Activated naive CD8-positive, alpha-beta T cell treated with anti-CD3 and anti-CD28 coated beads for 36 hours (primary cell): ENCODE measurements at places on chromosomes 4 and X. TPM values are rescaled to one million over a fixed set of nuclear protein-coding genes. Genes with fewer than 3 reads are reported as not detected.

Gene TMPRSS11A
- not detected for total RNA-seq

DNA sequence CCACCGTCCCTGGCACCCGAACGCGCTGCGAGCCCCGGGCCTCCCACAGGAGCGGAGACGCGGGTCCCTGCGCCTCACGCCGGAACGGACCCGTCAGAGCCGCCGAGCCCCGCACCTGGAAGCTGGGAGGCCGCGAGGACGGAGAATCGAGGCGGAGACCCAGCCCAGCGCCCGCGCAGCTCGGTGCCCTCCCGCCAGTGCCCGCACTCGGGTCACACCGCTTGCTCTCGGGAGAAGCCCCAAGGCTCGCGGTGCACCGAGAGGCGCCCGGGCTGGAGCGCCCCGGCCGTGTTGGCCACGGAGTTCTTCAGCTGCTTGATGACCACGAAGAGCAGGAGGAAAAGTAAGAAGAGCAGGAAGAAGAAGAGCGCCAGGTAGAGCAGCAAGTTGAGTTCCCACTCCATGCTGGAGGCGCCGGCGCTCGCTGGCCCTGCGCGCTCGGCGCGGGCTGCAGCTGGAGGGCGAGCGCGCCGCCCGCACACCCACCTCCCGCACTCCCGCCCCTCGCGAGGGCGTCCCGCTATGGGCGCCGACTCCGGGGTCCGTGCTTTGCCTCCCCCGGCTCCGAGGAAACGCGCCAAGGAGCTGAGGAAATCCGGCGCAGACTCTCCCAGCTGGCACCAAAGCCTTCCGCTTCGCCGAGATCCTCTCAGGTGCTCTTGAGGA lies at the start of gene SMIM43:
Gene SMIM43 (minus strand): TSS at position 463 of the 666 bp plus-strand sequence. CDS start 59 bp downstream, at position 404.
- H3K4me3 ChIP-seq: peak within 1 kb of the TSS; percentile 69
- no peak within 1 kb of the TSS for H3K27ac ChIP-seq
- H3K36me3 ChIP-seq: no peaks in the 10 kb centered on the region
- peaks cover 73% of the 10 kb centered on the region for H3K27me3 ChIP-seq
- peak; percentile 14 for DNase-seq

Gene CSAG3
- not detected for total RNA-seq

GRCh38 chr4:76965866-76966579 lies 16.5 kb downstream of the SEPTIN11 start:
- H3K27me3 ChIP-seq: no peaks in the 10 kb centered on the region
- H3K27ac ChIP-seq: no peak overlapping the region
- peaks cover 20% of the 10 kb centered on the region for H3K4me1 ChIP-seq
- no peak overlapping the region for H3K4me3 ChIP-seq

Gene DIPK2B
- total RNA-seq: not detected

Gene EBP
- total RNA-seq: 165 TPM

DNA sequence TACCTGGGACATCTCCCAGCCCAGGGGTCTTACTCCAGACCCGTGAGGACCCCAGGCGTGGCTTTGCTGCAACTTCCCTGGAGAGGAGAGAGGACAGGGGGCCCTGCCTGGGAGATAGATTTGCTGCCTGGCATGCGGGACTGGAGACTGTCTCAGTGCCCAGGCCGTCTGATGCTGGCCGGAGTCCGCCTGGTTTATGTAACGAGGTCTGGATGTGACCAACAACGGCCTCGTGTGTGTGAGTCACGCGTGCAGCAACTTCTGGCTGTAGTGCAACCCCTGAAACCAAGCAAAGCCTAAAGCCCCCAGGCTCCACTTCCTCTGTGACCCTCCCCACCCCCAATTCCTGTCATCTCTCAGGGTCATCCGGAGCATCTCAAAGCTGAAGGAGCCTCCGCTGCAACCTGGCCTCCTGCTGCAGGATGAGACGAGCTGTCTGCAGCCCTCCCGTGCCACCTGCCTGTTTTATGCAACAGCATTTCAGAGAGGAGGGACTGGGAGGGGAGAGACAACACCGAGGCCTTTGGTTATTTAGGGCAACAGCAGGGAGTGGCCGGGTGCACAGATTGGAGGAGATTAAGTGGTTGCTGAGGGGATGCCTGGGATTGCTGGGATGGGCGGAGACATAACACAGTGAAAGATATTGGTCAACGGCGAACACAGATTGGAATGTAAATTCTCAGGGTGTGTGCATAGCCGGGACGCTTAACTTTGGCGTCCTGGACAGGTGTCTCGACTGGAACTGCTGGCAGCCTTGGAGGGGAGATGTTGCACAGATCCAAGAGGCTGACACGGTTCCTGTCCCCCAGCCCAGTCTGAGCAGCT lies 16.0 kb downstream of the XG start:
- no peak overlapping the region for H3K27ac ChIP-seq
- peaks cover 5% of the 10 kb centered on the region for H3K4me1 ChIP-seq
- DNase-seq: no peak
- H3K4me3 ChIP-seq: no peak overlapping the region
- peaks cover 4% of the 10 kb centered on the region for H3K27me3 ChIP-seq

Gene POF1B
- not detected for total RNA-seq

GRCh38 chr4:160423879-160424451 lies 1321.1 kb downstream of the RAPGEF2 start:
- H3K27ac ChIP-seq: no peak overlapping the region
- no peaks in the 10 kb centered on the region for H3K4me1 ChIP-seq
- no peaks in the 10 kb centered on the region for H3K36me3 ChIP-seq
- H3K27me3 ChIP-seq: no peaks in the 10 kb centered on the region

Gene RHOXF1
- not detected for total RNA-seq

DNA sequence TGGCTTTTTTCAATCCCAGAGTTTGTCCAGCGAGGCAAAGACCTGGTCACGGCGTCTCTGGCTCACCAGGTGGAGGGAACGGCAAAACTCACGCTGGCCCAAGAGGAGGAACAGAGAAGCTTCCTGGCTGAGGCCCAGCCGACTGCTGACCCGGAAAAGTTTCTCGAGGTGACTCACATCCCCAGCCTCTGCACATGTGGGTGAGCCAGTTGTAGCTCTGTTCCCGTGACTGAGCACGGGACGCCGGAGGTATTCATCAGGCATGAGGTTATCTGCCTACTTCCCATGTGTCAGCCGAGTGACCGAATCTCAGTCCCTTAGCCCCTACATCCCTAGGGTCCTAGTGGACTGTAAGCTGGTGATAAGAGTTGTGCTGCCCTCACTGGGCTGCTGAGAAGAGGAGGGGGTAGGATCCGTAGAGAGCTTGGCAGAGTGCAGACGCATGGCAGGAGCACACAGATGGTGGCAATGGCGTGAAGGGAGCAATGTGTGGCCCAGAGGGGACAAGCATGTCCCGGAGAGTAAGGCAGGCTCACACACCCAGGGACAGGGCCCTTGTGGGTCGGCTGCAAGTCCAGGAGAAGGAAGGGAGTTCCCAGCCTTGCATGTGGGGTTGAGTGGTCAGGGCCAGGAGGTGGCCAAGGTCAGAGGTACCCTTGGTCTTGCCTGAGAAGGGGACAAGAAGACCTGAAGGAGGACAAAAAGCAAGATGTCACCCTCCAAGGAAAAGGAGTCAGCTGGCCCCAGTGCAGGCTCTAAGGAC lies 42.9 kb downstream of the EVC start:
- H3K27me3 ChIP-seq: no peaks in the 10 kb centered on the region
- H3K36me3 ChIP-seq: no peaks in the 10 kb centered on the region
- no peak overlapping the region for H3K27ac ChIP-seq
- H3K4me1 ChIP-seq: peaks cover 3% of the 10 kb centered on the region

DNA sequence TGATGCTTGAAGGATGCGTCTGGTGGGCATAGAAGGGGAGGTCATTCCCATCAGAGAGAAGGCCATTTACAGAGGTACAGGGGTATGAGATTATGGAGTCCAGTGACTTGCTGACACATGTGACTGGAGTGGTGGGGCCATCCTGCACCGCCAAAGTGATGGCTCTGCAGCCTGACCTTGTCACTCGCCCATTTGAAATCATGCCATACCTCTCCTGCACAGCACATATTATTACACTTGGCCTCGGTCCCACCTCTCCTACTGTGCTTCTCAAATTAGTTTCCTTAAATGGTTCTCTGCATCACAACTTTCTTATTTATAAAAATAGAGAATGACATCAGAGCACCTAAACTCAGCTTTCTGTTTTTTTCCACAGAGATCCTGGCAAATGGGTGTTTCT lies 60.7 kb upstream of the HAND2 start:
- no peak for DNase-seq
- no peaks in the 10 kb centered on the region for H3K36me3 ChIP-seq
- no peak overlapping the region for H3K27ac ChIP-seq
- H3K4me1 ChIP-seq: no peaks in the 10 kb centered on the region
- H3K27me3 ChIP-seq: peaks cover 18% of the 10 kb centered on the region

GRCh38 chr4:113476800-113477199 lies 284.7 kb downstream of the CAMK2D start:
- H3K4me3 ChIP-seq: no peak overlapping the region
- H3K27ac ChIP-seq: peak overlapping the region; percentile 75

DNA sequence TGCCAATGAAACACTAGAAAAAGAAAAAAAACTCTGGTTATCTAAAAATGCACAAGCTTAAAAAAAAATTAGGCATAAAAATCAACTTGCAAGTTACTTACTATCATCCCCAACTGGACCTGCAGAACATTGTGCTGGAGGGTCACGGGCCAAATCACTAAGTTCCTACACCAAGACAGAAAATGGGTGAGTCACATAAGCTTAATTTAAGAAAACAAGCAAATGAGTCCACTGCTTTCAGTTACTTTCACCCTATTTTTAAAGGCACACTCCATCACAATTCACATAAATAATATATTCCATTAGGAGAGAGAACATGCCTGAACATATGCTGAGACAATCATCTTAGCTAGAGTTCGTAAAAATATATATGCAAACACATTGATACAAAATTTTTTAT lies 17.7 kb downstream of the UBE2D3 start:
- no peaks in the 10 kb centered on the region for H3K27me3 ChIP-seq
- peak overlapping the region; percentile 84 for H3K27ac ChIP-seq
- no peak overlapping the region for H3K4me3 ChIP-seq
- peaks cover 70% of the 10 kb centered on the region for H3K36me3 ChIP-seq

DNA sequence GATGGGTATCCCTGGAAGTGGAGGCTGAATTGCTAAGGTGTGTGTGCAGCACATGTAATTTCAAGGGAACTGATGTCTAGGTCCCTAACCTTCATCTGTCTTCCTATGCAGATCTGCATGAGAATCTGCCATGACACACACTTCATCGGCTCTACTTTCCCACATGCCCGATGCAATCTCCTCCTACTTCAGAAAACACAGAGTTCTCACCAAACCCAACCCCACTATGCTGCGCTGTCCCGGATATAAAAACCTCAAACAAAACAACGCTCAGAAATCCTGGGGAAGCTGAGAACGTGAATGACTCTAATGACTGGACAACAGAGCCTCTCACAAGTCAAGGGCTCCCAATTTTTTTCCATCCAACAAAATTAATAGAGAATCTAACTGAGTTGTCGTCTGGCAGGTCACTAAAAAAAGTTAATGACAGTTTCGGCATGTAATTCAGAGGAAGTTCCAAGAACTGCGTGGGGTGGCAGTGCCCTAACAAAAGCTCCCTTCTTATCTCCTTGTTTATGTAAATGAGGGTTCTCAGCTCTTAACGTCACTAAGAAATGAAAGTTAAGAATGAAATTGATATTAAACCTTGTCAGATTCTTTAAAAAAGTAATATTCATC lies 39.0 kb downstream of the STX18 start:
- peaks cover 5% of the 10 kb centered on the region for H3K36me3 ChIP-seq
- no peaks in the 10 kb centered on the region for H3K27me3 ChIP-seq
- H3K4me3 ChIP-seq: peak overlapping the region; percentile 73
- peak; percentile 11 for DNase-seq
- H3K4me1 ChIP-seq: peaks cover 25% of the 10 kb centered on the region
- H3K27ac ChIP-seq: peak overlapping the region; percentile 46

DNA sequence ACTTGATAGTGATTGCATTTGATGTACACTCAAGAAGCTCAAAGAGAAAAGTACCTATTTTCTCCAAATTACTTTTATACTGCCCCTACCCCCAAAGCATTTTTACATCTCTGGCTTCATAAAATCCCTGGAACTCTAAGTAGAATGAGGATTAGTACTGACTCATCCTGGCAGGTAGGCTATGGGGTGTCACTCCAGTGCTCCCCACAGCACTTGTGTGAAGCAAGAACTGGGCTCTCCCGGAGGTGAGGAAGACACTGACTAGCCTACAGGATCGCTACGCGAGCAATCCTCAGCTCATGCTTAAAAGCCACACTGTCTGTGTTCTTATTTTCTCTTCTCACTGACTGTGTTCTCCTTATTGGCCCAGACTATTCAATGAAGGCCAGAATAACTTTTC lies 90.4 kb upstream of the NDP start:
- H3K36me3 ChIP-seq: no peaks in the 10 kb centered on the region
- DNase-seq: no peak
- H3K4me1 ChIP-seq: no peaks in the 10 kb centered on the region
- no peak overlapping the region for H3K4me3 ChIP-seq

DNA sequence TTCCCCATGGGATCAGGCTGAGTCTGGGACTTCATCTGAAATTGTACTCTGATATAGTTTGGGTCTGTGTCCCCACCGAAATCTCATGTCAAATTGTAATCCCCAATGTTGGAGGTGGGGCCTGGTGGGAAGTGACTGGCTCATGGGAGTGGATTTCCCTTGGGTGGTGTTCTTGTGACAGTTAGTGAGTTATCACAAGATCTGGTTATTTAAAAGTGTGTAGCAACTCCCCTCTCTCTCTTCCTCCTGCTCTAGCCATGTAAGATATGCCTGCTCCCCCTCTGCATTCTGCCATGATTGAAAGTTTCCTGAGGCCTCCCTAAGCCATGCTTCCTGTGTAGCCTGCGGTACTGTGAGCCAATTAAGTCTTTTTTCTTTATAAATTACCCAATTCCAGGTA lies 61.0 kb downstream of the RASGEF1B start:
- H3K36me3 ChIP-seq: no peaks in the 10 kb centered on the region
- no peak overlapping the region for H3K4me3 ChIP-seq
- peaks cover 2% of the 10 kb centered on the region for H3K4me1 ChIP-seq
- DNase-seq: no peak

DNA sequence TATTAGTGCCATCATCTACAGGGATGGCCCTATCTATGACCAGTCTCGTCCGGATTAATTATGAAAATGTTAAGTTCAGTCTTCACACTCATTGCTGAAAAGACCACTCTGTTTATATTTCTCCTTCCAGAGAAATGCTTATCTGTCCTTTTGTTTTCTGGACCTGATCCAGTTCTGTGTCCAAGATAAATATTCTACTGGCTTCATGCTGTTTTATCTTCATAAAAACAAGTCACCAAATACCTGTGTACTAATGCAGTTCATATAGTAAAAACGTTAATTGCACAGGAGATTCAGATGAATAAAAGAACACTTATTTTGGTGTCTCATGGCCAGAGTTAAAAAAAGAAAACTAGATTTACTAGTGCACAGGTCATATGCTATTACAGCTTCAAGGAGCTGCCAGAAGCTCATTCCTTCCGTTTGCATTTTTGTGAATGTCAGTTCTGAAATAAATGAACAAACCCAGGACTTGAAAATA lies 17.3 kb downstream of the FNIP2 start:
- H3K36me3 ChIP-seq: no peaks in the 10 kb centered on the region
- peaks cover 24% of the 10 kb centered on the region for H3K4me1 ChIP-seq
- no peak overlapping the region for H3K27ac ChIP-seq
- no peak overlapping the region for H3K4me3 ChIP-seq
- no peaks in the 10 kb centered on the region for H3K27me3 ChIP-seq

Gene DMRTC1
- not detected for total RNA-seq

- H3K36me3 ChIP-seq: no peaks in the 10 kb centered on the region
- H3K4me3 ChIP-seq: peak within 1 kb of the TSS; percentile 66
- H3K4me1 ChIP-seq: peaks cover 10% of the 10 kb centered on the region
- DNase-seq: peak; percentile 18
- no peak within 1 kb of the TSS for H3K27ac ChIP-seq
Observed at GRCh38 chr4:81214881-81215868, at the start of gene PRKG2. Gene PRKG2 (minus strand): TSS chr4:81215222. CDS start chr4:81205047, 10,175 bp downstream.
